ENCODE measurements at places on chromosomes 13 and 19.

- no peak for DNase-seq
These were observed 8.2 kb downstream of the SERTM1 start for GRCh38 chr13:36681894-36682624.

- peak; percentile 84 for DNase-seq
These were observed 29.5 kb upstream of the RBM26 start for GRCh38 chr13:79435561-79435990.

DNA sequence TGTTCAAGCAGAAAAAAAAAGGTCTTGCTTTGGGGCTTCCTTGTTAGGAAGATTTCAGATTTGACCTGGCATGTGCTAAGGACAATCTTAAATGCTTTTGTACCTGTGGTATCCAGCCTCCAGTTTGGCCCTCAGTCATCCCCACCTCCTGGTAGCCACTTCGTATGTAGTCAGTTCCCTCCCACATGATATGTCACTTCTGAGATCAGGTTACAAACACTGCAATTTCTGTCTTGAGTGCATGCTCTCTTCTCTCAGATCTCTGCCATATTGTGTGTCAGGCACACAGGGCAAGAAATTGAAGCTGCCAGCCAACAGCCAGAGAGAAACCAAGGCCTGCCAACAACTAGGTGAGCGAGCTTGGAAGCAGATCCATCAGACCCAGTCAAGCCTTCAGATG is 60.3 kb upstream of the STARD13 start:
- no peak for DNase-seq

DNA sequence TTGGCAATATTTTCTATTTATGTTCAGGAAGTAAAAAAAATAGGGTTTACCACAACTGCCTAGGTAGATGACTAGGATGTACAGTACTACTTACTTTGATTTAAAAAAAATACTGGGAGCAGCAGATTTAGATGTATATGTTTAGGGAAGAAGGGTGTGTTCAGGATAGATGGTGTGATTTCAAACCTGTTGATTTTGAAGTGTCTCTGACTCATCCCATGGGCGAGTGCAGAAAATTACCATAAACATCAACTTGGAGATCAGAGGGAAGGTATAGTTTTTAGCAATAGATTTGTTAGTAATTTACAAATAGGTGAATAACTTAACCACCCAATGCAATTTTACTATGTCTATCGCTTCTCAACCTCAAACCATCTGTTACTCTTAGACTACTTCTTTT is 214.8 kb downstream of the NDFIP2 start:
- no peak for DNase-seq

DNA sequence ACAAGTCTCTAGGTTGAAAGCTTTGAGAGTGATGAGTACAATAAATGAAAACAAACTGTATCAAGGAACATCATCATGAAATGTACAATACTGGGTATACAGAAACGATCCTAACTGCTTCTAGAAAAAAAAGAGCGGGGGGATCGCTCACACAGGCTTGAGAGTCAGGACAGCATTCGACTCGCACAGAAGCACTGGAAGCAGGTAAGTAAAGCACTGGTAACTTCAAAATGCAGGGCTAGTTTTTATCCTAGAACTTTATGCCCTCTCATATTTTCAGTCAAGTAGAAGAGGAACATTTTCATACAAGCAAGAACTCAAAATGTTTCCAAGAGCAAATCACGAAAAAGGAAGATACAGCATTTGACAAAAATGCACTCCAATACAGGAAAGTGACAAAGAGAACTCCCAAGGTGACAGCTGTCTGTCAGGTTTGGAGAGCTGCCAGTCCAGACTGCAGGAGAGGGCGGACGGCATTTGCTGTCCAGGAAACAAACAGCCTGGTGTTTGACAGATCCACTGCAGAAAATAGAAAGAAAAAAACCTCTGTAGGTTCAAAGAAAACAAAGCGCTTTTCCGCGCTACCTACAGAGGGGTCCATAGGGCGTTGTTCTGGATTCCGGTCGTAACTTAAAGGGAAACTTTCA is 58.2 kb upstream of the XPO4 start:
- DNase-seq = no peak

DNA sequence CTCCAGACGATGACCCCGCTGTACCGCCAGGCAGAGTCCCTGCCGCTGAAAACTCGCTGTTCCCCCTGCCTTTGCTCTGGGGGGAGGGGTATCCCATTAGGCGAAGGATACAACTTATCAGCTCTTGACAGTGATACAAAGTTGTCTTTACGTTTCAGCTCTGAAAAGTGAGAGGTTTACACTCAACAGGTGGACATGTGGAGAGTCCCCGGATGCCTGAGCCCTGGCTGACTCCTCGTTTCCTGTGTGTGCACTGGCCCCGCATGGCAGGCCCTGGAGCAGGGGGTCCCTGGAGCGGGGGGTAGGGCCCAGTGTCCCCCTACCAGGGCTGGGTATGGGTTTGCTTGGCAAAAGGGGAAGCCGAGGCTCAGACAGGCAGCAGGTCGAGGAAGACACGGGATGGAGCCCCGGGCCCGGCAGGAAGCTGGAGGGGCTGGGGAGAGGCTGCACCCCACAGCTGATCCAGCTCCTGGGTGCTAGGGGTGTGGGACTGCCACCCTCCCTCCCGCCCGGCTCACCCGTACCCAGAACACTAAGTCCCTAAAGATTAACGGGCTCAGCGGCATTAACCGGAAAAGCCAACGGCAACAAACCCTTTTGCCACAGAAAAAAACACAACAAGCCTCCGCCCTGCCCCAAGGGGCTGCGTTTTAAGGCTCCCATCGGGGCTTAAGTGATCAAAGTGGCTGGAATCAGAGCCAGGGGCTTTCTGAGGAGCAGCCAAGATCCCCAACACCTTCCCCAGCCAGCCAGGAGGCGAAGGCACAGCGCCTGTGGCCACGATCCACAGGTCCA is 5.6 kb downstream of the TCF3 start:
- DNase-seq = no peak

GRCh38 chr19:29785955-29786589 is 25.7 kb upstream of the CCNE1 start:
- DNase-seq = peak; percentile 11

DNA sequence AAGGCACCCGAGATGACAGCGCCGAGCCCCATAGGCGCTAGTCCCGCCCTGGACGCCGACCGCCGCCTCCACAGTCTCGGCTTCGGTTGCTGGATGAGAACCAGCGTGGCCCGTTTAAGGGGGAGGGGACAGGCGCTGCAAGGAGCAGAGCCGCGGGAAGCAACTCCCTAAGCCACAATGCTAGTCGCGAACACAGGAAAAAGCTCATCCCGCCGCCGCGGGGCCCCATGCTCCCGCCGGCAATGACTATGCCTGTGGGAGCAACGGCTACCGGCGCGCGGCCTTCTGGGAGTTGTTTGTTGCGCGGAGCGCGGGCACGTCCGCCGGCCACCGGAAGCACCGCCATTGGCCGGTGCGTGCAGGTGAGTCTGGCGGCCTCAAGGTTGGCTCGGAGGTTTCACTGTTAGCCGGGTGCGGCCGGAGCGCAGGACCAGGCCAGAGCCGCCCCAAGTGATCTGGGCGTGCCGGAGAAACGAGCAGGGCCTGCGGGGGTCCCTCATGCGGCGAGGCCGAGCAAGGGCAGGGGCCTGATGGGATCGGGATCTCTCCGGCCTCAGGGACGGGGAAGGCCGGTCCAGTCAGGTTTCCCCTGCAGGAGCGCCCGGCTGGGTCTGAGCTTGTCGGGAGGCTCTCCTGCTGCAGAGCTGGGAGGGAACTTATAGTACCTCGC is at the start of gene ZNF544:
ZNF544 (plus strand) TSS at position 330 of the 670 bp plus-strand sequence. CDS start 15,110 bp downstream, outside the sequence.
- peak; percentile 78 for DNase-seq

GRCh38 chr13:94534166-94534565 is 54.7 kb upstream of the DCT start:
- peak; percentile 31 for DNase-seq

DNA sequence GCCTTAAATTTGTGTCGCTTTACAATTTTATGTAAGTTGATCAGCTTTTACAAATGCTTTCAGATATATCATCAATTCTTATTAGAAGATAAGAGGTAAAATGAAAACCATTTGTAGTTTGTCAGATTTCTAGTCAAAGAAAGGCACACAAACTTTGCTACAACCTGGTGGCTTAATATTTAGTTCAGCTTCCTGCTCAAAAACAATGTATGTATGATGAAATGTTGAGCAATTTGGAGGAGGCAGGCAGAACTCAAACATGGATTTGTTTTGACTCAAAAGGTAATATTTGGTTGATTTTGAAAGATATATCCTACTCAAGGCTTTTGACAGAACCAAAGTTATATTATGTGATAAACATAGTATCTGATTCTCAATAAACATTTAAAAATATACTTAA is 24.2 kb downstream of the NEK5 start:
- no peak for DNase-seq

DNA sequence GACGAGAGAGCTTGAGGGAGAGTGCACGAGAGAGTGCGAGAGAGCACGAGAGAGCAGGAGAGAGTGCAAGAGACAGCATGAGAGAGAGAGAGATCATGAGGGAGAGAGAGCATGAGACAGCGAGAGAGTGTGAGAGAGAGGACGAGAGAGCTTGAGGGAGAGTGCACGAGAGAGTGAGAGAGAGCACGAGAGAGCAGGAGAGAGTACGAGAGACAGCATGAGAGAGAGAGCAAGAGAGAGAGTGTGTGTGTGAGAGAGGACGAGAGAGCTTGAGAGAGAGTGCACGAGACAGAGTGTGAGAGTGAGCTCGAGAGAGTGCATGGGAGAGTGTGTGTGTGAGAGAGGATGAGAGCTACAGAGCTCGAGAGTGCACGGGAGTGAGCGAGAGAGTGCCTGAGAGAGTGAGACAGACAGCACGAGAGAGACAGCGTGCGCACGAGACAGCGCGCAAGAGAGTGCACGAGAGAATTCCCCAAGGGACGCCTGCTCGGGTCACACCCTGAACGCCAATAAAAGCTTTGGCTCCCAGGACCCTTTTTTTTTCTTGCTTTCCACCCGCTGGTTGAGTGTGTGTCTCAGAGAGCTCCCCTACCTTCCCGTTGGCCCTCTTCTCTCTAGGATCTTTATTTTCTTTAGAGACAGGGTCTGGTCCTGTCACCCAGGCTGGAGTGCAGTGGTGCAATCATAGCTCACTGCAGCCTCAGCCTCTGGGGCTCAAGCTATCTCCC is 3.7 kb downstream of the CD70 start:
- no peak for DNase-seq

DNA sequence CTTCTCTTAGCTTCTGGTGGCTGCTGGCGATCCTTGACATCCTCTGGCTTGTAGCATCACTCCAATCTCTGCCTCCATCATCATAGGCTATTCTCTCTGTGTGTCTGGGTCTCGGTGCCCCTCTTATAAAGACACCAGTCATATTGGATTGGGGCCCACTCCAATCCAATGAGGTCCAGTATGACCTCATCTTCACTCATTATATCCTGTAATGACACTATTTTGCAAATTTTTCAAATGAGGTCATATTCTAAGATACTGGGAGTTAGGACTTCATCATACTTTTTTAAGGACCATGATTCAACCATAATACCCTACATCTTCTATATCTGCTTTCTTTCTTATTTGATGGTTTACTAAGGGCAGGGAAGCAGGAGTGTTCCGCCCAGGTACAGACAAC is 12.0 kb upstream of the SLC46A3 start:
- DNase-seq = no peak

DNA sequence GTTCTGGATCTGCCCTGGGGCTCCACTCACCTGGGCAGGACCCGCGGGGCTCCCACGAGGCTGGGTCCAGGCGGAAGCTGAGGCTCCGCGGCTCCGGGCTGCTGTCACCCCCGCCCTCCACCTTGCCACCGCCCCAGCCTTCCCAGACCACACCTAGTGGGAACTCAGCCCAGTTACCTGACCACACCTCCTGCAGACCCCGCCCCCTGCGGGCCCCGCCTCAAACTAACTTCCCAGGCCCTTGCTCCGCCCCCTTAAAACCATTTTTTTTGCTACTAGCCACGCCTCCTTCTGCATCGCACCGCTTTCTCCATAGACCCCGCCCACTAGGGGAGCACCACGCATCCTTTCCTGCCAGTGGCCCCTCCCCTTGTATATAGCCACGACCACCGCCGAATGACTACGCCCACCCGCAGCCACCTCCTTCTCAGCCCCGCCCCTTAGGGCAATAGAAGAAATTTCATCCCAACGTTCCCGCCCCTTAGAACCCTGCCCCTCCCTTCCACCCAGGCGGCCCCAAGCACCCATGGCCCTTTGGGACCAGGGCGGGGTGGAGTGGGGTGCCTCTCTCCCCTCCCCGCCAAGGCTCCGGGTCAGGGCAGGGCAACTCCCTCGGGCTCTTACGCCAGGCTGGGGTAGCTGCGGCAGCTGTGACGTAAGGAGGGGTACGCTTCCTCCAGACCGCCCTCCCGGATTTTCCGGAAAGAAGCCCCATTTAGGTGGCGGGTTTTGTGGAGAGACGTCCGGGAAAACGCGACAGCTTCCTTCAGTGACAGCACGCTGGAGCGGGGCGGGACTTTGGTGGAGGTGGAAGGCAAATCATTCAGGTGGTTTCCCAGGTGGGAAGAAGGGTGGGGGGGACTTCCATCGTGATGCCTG is at the start of gene SH2D3A:
SH2D3A (minus strand) TSS at position 79 of the 879 bp plus-strand sequence. CDS start 3,687 bp downstream, outside the sequence.
- peak; percentile 29 for DNase-seq

- no peak for DNase-seq
These were observed 222.8 kb upstream of the NBEA start for GRCh38 chr13:34719060-34719875.

DNA sequence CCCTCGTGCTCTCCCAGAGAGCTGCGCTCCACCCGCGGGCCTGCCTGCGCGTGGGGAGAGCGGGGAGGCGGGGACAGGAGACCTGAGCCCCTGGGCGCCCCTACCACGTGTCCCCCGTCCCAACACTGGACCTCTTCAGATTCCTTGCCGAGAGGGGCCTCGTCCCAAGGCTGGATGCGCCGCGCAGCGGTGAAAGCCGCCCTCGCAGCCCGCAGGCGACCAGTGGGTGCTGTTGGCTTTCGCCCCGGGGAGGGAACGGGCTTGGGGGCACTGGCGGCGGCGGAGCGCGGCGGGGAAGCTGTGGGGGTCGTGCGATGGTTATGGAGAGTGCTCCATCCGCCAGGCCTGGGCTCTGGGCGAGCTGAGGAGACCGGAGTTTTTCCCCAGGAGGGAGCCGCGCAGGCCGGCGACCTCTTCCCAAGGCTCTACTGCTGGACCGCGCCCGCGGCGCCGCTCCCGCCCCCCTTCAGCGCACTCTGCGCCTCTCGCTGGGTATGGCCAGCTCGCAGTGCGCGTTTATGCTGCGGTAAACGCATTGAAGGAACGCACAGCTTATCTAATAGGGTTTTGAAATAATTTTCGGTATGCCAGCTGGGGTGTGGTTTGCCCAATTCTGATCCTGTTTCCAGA is 17.2 kb upstream of the RNF17 start:
- DNase-seq = peak; percentile 17

GRCh38 chr13:39201180-39201579 is 162.9 kb downstream of the NHLRC3 start:
- no peak for DNase-seq

GRCh38 chr13:113562085-113562749 is 22.3 kb upstream of the TFDP1 start:
- peak; percentile 76 for DNase-seq

Measured in EL (cell line).